HT-29 (cell line): ENCODE measurements at places on chromosomes 11 and 22. TPM values are rescaled to one million over a fixed set of nuclear protein-coding genes. Genes with fewer than 3 reads are reported as not detected.

Gene NEAT1
- total RNA-seq, result 50.1 and 61.5 TPM in 2 replicates

Gene JHY
- total RNA-seq, result 0.26 and 0.28 TPM in 2 replicates

Gene ZNRF3
- total RNA-seq, result 70.2 and 81.8 TPM in 2 replicates

DNA sequence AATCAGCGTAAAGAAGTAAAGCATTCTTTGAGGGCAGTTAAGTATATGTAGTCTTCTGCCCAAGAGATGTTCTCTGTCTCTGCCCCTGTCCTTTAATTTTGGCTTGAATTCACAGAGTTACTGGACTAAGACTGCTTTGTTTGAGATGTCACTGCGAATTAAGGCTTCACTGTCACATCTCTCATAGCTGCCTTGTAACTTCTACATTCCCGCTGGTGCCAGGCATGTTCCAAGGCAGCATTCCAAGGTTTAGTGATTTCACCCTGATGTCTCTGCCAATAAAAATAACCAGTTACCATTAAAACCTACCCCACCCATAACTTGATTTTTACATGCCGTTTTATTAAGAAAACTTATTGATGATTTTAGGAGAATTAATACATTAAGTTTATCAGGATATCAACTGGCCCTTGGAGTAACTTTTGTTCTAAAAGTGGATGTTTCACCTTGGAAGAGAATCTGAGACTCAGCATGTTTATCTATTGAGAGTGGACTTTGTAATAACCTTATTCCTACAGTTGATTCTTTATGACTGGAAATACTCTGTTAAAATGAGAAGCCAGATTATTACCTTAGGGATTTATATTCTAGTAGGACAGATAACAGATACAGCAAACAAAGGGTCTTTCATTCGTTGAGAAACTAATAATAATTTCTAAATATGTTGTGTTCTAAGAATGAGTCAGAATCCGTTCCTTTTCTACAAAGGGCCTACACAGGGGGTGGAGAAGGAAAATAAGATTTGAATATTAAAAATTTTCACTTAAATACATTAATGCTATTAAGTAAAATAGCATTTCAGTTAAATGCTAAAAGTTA, 110.2 kb downstream of the UVRAG start:
- DNase-seq, result peak; percentile 13

DNA sequence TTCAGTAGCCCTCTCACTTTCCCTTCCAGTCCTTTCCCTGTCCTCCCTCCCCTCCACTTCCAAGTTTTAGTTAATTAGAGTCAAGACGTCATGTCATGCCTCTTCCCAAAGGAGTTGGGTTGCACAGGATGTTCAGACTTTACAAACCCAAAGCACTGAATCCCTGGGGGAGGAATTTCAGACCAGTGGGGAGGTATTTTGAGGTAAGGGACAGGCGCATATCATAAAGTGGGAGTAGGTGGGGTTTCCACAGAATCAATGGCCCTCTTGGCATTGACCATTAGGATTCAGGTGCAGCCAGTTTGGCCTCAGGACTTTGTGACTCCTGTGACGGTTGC, 733 bp upstream of the ACP2 start:
- DNase-seq, result no peak

Gene RRP7A
- total RNA-seq, result 38.6 and 40.2 TPM in 2 replicates

- DNase-seq, result no peak
Observed at GRCh38 chr22:39953101-39953500, 7.1 kb upstream of the TMA7B start.

- peak; percentile 40 for DNase-seq
Observed at GRCh38 chr11:28835790-28836189, 727.6 kb downstream of the METTL15 start.

GRCh38 chr22:26453812-26454500, 24.9 kb downstream of the ASPHD2 start:
- no peak for DNase-seq

Gene BLID
- total RNA-seq, result not detected in 2 replicates

DNA sequence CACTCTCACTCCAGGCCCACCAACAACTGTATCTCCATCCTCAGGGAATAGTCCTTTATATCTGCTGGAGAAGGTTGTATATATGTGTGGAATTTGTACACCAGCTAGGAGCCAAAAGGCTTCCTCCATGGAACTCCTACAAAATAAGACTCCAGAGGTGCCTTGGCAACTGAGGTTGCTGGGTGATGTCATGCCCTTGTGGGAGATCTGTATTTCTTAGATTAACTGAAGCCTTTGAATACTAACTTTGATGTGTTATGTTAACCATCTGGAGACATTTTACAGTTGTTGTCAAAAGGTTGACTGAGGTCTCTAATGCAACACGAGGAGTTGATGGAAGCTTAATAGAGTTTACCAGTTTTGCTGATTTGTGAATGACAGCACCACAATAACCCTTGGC, 139.5 kb upstream of the TTC12 start:
- DNase-seq, result no peak

DNA sequence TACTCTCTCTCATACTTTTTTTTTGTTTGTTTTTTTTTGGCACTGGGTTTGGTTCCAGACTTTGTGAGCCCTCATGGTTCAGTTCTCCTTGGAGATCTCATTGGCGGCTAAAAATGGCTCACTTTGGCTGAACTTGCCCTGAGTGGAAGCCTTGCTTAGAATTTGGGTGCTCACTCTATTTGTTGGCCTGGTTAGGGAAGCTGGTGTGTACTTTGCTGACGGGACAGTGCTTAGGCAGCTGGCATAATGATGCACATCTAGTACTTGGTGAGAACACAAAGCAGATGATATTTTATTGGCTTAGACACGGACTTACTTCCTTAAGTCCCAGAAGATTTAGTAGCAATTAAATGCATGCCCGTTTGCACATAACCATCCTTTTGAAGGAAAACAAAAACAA, 66.5 kb upstream of the GRAMD1B start:
- DNase-seq, result no peak

DNA sequence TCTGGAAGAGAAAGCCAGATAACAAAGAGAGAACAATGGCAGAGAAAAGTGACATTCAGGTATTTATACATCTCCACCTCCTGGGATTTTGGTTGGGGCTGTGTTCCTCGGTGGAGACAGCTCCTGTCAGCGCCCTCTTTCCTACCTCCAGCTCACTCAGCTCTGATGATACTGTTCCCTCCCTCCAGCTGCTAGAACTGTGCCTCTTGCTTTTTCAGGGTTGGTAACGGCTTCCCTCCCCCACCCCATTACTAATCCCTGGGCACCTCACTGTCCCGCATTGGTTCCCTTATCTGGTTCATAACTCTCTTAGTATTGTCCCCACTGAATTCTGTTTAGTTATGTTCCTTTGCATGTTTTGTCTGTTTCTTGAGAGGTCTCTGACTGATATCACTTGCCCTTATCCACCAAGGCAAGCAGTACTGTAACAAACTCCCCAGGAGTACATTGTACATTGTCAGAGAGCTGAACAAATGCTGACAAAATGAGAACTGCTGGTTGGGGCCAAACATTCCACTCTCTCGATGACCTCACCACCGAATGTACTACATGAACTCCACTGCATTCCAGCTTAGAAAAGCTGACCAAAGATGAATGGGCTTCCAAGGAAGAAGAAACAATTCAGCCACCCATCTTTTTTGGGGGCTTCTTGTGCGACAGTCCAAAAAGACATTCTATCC, 5.7 kb upstream of the FBXO3 start:
- no peak for DNase-seq

GRCh38 chr11:128608746-128609407, 21.5 kb upstream of the ETS1 start:
- no peak for DNase-seq

Gene PTPRCAP
- 1.9 and 4.0 TPM in 2 replicates for total RNA-seq

- DNase-seq, result no peak
Observed at GRCh38 chr11:104588970-104589369, 309.3 kb downstream of the CASP12 start.

Gene OR52H1
- total RNA-seq, result not detected in 2 replicates

Gene KRTAP5-3
- not detected in 2 replicates for total RNA-seq

Gene TSGA10IP
- not detected in 2 replicates for total RNA-seq

DNA sequence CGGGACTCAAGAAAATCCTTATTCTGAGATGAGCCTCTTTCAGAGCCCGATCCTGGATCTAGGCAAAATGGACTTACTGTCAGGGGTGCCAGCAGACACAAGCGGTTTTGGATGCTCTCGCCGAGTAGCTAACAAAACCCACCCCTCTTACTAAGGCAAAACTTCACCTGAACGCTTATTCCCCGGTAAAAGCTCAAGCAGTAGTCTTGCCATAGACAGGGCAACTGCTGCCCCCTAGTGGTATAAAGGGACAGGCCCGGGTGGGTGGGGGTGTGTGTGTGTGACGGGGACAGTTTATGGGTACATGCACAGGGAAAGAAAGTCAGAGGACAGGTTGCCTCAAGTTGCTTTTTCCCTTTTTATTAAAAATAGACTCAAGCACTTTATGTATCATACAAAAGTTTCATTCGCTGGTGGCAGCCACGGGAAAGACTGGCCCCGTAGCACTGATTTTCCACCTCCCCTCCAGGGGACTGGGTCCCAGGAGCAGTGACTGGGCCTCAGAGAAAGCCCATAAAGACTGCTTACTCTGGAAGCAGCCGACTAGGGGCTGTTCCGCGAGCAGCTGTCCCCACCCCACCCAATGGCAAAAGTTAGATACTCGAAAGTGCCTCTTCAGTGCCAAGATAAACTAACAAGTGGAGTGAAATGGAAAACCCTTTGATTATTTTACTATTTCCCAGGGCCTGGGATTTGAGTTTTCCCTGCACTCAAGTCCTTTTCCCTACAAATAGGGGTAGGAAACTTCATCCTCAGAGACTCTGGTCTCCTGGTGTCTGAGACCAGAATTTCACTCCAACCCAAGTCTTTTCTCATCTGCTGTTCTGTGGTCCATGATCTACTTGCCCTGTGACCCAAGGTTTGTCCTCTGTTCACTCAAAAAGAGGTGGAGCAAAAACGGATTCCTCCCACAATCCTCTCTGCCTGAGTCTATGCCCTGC, 4.7 kb downstream of the YPEL4 start:
- peak; percentile 87 for DNase-seq

Gene IL18BP
- total RNA-seq, result 3.4 and 5.8 TPM in 2 replicates

DNA sequence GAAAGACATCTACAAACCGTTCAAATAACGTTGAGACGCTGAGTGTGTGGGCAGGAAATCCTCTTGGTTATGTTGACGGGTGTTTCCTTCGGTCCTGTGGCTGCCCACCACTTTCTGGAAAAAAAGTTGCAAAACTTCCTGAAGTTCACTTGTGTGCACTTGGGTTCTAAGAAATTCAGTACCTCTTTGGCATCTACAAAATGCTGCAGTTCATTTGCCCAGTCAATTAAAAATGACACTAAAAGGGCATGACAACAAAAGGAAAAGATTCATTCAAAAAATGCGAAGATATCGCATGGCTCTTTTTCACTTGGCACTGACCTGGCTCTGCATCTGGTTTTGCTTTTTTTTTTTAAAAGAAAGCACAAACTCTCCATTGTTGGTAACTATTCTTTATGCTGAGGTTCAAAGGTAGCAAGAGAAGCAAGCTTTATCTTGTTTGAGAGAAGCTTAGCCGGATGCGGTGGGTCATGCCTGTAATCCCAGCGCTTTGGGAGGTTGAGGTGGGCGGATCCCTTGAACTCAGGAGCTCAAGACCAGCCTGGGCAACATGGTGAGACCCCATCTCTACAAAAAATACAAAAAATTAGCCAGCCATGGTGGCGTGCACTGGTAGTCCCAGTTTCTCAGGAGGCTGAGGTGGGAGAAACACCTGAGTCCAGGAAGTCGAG, 10.6 kb upstream of the XBP1 start:
- no peak for DNase-seq

- DNase-seq, result no peak
Observed at GRCh38 chr22:50261615-50262459, at the start of gene MAPK12. MAPK12 (minus strand) TSS chr22:50261683; CDS start chr22:50261509, 174 bp downstream.

DNA sequence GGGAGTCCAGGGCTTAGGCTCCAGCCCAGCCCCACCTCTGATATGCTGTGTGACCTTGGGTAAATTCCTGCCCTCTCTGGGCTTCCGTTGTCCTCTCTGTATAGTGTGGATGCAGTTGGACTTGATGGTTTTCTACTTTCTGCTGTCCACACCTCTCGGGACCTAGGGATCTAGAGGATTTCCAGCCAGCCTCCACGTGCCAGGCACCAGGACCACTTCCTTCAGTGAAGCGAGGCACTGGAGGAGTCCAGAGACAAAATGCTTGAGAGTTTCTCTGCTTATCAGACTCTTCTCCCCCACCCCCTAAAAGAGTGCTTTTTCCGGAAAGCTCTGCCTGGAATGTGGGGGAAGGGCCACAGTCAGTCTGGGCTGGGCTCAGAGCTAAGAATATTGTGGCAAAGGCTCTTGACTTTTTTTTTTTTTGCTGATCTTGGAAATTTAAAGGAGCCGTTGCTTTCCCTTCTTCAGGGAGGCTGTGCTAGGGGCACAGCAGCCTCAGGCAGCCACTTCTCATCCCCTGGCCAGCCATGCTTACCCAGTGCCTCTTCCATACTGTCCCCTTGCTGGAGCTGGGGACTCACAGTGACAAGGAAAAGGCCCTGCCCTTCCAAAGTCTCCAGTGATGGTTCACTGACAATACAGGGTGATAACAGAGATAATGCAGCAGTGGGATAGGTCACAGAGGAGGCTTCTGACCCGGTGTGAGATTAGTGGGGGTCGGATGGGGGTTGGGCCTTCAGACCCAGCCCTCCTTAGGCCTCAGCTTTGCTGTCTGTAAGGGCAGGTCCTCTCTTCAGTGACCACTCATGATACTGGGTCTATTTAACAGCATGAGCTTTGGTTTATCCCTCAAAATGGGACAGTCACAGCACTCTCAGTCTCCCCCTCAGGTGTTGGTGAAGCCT, 2.9 kb upstream of the SERPINH1 start:
- no peak for DNase-seq

GRCh38 chr22:43364169-43364435, 20.9 kb upstream of the SCUBE1 start:
- DNase-seq, result no peak

GRCh38 chr22:46931881-46932280, 169.4 kb downstream of the TBC1D22A start:
- DNase-seq, result no peak

DNA sequence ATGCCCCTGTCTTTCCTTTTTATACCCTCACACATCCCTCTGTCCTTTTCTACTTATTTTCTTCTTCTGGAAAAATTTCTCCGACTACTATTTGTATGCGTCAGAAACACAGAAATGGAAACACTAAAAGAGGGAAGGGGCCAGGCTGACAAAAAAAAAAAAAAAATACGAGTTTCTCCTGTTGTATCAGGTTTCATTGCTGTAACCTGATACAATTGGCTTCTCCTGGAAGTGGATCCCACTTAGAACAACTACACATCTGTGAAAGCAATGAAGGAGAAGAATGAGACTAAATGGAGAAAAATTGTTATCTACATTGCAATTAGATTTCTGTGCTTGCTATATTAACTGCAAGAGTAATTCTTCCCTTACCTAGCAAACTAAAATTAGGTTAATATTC, 393.9 kb downstream of the GUCY1A2 start:
- DNase-seq, result no peak

Gene HTR3A
- not detected in 2 replicates for total RNA-seq

Gene NXPE2
- total RNA-seq, result not detected in 2 replicates

DNA sequence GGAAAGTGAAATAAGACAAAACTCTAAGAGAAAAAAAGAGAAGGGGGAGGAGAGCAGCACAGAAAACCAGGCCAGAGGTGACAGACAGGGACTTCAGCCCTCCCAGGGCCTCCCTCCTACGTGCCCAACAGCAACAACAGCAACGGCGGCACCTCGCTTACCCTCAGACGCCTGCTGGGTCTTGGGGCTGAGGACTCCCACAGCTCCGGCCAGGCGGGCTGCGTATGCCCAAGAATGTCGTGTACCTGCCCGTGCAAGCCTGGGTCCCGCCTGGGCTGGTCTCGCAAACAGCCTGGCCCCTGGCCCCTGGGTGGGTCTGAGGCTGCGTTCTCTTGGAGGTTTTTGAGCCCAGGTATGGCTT, 30.5 kb downstream of the ARAP1 start:
- DNase-seq, result no peak

Gene SEC14L6
- total RNA-seq, result not detected in 2 replicates

Gene YIF1A
- 286 and 299 TPM in 2 replicates for total RNA-seq

GRCh38 chr11:2687782-2688191, 12.0 kb downstream of the KCNQ1OT1 start:
- no peak for DNase-seq

GRCh38 chr11:66625041-66625751, 8.8 kb downstream of the RBM14 start:
- DNase-seq, result no peak
